ENCODE measurements at places on chromosomes 11 and 22.

DNA sequence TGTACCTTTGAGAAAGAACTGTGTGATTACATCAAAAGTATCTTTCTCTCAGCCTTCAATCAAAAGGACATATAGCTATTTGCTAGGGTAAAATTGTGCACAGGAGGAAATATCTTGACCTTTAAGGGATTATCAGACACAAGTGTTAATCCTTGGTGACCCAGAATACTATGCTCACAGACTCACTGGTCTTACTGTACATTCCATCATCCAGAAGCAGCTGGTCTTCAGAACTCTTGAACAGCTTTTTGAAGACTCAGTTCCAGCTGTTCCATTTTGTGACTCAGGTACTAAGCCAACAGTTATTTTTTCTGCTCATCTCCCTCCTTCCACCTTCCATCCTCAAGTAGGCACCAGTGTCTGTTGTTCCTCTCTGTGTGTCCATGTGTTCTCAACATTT lies 19.8 kb downstream of the ZBED5 start:
- no peak for DNase-seq

GRCh38 chr11:36985562-36985961 lies 387.5 kb upstream of the RAG2 start:
- no peak for DNase-seq

DNA sequence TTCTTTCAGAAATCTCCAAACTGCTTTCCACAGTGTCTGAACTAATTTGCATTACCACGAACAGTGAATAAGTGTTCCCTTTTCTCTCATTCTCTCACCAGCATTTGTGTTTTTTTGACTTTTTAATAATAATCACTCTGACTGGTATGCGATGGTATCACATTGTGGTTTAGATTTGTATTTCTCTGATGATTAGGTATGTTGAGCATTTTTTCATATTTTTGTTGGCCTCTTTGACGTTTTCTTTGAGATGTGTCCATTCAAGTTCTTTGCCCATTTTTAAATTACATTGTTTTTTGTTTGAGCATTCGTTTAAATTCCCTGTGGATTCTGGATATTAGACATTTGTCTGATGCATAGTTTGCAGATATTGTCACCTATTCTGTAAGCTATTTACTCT lies 1639.6 kb upstream of the TENM4 start:
- no peak for DNase-seq

DNA sequence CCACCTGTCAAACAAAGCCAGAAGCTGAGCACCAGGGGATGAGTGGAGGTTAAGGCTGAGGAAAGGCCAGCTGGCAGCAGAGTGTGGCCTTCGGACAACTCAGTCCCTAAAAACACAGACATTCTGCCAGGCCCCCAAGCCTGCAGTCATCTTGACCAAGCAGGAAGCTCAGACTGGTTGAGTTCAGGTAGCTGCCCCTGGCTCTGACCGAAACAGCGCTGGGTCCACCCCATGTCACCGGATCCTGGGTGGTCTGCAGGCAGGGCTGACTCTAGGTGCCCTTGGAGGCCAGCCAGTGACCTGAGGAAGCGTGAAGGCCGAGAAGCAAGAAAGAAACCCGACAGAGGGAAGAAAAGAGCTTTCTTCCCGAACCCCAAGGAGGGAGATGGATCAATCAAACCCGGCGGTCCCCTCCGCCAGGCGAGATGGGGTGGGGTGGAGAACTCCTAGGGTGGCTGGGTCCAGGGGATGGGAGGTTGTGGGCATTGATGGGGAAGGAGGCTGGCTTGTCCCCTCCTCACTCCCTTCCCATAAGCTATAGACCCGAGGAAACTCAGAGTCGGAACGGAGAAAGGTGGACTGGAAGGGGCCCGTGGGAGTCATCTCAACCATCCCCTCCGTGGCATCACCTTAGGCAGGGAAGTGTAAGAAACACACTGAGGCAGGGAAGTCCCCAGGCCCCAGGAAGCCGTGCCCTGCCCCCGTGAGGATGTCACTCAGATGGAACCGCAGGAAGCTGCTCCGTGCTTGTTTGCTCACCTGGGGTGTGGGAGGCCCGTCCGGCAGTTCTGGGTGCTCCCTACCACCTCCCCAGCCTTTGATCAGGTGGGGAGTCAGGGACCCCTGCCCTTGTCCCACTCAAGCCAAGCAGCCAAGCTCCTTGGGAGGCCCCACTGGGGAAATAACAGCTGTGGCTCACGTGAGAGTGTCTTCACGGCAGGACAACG lies 11.7 kb downstream of the CXCR5 start:
- DNase-seq, result no peak

DNA sequence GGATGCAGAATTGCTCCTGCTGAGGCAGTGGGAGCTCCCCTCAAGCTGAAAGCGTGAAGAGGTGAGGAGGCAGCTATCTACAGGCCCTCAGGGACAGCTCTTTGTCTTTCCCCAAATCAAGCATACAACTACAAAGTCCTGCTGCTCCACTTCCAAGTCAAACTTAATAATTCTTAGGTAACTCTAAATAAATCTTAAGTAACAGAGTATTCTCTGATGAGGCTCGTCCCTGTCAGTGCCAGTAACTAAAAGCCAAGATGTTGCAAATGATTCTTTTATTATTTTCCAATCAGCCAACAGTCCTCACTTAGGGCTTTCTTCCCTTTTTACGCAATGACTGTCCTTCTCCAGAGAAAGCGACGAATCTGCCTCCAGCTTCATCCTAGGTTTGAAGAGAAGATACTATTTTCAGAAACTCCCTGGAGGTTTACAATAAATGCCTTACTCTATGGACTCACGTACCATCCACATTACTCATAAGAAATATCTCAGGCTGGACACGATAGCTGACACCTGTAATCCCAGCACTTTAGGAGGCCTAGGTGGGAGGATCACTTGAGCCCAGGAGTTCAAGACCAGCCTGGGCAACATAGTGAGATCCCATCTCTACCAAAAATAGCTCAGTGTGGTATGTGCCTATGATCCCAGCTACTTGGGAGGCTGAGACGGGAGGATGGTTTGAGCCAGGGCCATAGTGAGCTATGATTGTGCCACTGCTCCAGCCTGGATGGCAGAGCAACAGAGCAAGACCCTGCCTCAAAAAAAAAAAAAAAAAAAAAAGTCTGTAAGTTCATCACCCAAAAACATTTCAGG lies 3.1 kb upstream of the C22orf39 start:
- peak; percentile 37 for DNase-seq

DNA sequence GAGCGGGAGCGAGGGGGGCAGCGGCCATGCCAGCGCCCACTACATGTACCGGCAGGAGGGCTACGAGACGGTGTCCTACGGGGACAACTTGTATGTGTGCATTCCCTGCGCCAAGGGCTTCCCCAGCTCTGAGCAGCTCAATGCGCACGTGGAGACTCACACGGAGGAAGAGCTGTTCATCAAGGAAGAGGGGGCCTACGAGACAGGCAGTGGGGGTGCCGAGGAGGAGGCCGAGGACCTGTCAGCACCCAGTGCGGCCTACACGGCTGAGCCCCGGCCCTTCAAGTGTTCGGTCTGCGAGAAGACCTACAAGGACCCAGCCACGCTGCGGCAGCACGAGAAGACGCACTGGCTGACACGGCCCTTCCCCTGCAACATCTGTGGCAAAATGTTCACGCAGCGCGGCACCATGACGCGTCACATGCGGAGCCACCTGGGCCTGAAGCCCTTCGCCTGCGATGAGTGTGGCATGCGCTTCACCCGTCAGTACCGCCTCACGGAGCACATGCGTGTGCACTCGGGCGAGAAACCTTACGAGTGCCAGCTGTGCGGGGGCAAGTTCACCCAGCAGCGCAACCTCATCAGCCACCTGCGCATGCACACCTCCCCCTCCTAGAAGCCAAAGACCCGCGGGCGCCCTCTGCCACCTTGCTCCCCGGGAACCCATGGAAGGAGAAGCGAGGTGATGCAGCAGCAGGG lies 20.9 kb upstream of the TMEM191C start:
- peak; percentile 58 for DNase-seq

GRCh38 chr11:117934526-117935307 lies 5.5 kb upstream of the TMPRSS13 start:
- DNase-seq, result no peak

- no peak for DNase-seq
These were observed 48.0 kb downstream of the FAT3 start for GRCh38 chr11:92272651-92273050.

- peak; percentile 25 for DNase-seq
These were observed 14.6 kb downstream of the C11orf21 start for GRCh38 chr11:2287091-2287490.

GRCh38 chr11:73158356-73159051 lies 16.4 kb upstream of the FCHSD2 start:
- no peak for DNase-seq

Measured in natural killer cell treated with Interleukin-12 subunit alpha and Interleukin-12 subunit beta and Interleukin-15 and Interleukin-18, amount 100 ng/mL, for 72 hours (primary cell).